ENCODE measurements at places on chromosomes 1 and 21. TPM values are rescaled to one million over a fixed set of nuclear protein-coding genes. Genes with fewer than 3 reads are reported as not detected.

The CBS gene
- 113 TPM for total RNA-seq

The HSPG2 gene
- 49.8 TPM for total RNA-seq

The TEDDM1 gene
- total RNA-seq, result not detected

DNA sequence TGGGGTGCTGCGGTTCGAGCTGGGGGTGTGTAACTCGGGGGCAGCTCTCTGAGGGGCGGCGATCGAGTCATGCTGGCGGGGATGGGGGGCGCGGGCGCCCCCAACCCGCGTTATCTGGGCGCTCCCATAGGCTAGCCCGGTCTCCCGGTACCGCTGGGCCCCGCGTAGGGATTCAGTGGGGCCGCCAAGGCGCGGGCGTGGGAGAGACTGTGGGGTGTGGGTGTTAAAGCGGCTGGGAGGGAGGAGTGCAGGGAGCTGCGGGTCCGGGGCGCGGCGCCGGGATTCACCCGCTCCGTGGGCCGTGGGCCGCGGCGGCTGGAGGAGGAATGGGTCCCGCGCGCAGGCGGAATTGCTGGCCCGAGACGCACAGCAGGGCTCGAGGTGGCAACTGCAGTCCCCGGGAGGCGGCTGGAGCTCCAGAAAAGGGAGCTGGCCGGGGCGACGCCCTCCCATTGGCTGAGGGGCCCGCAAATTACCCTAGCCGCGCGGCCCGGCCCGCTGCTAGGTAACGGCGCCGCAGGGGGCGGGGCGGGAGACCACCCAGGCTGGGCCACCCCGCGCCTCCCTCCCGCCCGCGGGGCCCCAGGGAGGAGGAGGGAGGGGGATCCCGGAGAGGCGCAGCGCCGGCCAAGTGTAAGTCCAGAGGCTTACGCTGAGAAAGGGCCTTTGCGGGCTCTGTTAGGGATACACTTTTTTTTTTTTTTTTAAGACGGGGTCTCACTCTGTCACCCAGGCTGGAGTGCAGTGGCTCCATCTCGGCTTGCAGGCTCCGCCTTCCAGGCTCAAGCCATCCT, at the start of gene PTCH2:
Gene PTCH2, minus strand, starts transcription at position 392 of the 794 bp plus-strand sequence. Its CDS starts 321 bp downstream, at position 71.
- H3K27ac ChIP-seq, result no peak within 1 kb of the TSS
- no peaks in the 10 kb centered on the region for H3K36me3 ChIP-seq
- peak within 1 kb of the TSS; percentile 68 for H3K4me3 ChIP-seq
- no peaks in the 10 kb centered on the region for H3K27me3 ChIP-seq
- H3K4me1 ChIP-seq, result no peaks in the 10 kb centered on the region

- H3K36me3 ChIP-seq, result no peaks in the 10 kb centered on the region
- H3K27me3 ChIP-seq, result peaks cover 8% of the 10 kb centered on the region
Observed at GRCh38 chr21:46608672-46609111, 3.8 kb upstream of the S100B start.

GRCh38 chr1:10556430-10557005, 81.8 kb downstream of the PEX14 start:
- H3K36me3 ChIP-seq, result no peaks in the 10 kb centered on the region
- no peak overlapping the region for H3K4me3 ChIP-seq
- H3K27me3 ChIP-seq, result no peaks in the 10 kb centered on the region
- H3K27ac ChIP-seq, result no peak overlapping the region

DNA sequence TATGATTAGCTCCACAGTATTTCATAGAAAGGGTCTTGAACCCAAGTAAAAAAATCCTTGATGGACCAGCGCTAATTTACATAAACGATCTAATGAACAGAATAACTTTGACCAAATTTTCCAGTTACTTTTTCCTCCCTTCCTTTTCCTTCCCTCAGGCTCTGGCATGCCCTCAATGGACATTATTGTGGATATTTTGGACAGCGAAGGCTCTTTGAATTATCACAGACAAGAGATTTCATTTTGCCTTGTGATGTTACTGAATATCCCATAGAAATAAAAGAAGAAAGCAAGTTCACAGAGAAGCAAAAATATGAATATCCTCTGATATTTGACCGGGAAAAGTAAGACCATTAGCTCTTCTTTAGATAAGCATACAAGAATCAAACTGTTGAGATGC, 60.3 kb upstream of the EXO1 start:
- H3K4me1 ChIP-seq, result no peaks in the 10 kb centered on the region
- no peak overlapping the region for H3K27ac ChIP-seq
- no peak for DNase-seq
- H3K4me3 ChIP-seq, result no peak overlapping the region
- no peaks in the 10 kb centered on the region for H3K27me3 ChIP-seq

DNA sequence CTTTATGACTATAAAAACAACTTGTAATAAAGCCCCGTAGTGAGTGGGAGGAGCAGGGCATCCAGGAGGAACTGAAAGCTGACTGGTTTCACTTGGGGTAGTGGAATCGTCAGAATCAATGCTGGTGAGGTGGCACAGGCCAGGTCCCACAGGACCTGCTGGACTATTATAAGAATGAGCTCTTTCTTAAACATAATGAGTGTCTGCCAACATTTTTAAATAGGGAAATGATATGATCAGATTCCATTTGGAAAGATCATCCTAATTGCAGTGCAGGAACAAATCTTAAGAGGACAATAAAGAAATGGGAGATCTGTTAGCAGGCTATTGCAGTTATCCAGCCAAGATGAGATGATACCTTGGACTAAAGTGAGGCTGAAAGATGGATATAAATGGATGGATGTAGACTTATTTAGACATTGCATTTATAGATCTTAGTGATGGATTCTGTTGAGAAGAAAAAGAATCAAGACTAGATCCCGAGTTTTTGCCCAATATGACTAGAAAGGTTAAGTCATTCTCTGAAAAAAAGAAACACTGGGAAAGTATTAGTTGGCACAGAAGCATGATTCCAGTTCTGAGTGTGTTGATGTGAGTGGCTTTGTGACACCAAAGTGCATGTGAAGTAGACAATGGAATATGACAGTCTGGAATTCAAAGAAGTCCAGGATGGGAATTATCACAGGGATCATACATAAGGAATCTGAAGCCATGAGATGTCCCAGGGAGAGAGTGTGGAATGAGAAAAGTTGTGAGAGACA, 153.3 kb upstream of the SGIP1 start:
- no peaks in the 10 kb centered on the region for H3K27me3 ChIP-seq
- DNase-seq, result no peak
- H3K4me1 ChIP-seq, result no peaks in the 10 kb centered on the region
- no peak overlapping the region for H3K4me3 ChIP-seq
- H3K27ac ChIP-seq, result no peak overlapping the region
- no peaks in the 10 kb centered on the region for H3K36me3 ChIP-seq

GRCh38 chr1:216910081-216910840, 187.0 kb upstream of the ESRRG start:
- no peaks in the 10 kb centered on the region for H3K27me3 ChIP-seq
- no peaks in the 10 kb centered on the region for H3K4me1 ChIP-seq
- no peak overlapping the region for H3K4me3 ChIP-seq

DNA sequence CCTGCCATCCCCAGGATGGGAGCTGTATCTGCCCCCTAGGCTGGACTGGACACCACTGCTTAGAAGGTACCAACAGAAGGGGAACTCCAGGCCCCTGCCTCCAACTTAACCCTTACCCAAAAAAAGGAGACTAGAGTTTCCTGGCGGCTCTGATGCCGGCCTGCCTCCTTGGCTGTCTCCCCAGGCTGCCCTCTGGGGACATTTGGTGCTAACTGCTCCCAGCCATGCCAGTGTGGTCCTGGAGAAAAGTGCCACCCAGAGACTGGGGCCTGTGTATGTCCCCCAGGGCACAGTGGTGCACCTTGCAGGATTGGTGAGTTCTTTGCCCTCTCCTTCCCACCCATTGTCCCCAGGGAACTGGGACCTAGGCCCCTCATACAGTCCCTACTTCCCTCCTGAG, 8.1 kb upstream of the LRRC71 start:
- H3K4me1 ChIP-seq, result peaks cover 13% of the 10 kb centered on the region
- no peak for DNase-seq
- no peaks in the 10 kb centered on the region for H3K27me3 ChIP-seq
- H3K4me3 ChIP-seq, result no peak overlapping the region
